ENCODE measurements at places on chromosomes 7 and 10.

GRCh38 chr10:33125522-33126517 is 167.8 kb upstream of the ITGB1 start:
- DNase-seq, result no peak

GRCh38 chr7:29864656-29865055 is 58.3 kb downstream of the WIPF3 start:
- DNase-seq, result no peak

GRCh38 chr7:136971776-136972175 is 103.3 kb downstream of the CHRM2 start:
- DNase-seq, result no peak

DNA sequence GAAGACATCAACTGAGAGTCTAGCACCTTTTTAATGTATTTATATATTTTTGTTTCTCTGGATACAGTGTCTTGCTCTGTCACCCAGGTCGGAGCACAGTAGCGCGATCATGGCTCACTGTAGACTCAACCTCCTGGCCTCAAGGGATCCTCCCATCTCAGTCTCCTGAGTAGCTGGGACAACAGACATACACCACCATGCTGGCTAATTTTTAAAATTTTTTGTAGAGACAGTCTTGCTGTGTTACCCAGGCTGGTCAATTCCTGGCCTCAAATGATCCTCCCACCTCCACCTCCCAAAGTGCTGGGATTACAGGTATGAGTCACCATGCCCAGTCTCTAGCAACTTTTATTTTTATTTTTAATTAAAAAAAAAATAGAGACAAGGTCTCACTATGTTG is 51.4 kb upstream of the ANLN start:
- no peak for DNase-seq

DNA sequence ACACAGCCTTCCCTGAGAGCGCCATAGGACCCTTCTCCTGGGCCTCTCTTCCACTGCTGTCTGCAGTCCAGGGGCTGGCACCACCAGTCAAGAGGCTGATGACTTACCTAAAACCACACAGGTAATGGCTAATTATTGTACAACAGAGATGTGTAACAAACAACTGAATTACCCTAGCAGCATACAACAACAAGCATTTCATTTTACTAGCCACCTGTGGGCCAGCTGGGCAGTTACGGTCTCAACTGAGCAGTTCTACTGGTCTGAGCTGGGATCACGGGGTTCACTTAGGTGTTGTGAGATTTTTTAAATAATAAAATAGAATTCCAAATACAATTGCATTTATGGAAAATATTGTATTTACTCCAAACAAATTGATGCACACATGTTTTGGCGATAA is 431.9 kb downstream of the TNS3 start:
- no peak for DNase-seq

DNA sequence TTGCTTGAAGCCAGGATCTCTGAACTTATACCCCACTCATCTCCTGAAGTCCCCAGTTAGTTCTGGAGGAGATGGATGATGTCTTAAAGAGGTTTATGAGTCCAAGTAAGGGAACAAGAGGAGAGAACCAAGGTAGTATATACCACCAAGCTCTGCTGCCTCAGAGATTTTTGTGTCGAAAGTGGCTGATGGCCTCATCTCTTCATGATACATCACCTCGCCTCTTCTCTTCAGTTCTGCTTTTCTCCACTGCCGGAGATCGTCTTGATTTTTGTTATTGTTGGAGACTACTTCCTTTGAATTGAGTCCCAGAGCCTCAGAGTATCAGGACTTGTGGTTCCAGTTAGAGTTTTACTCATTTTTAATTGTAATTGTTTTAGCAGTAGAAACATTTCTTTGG is 1.9 kb downstream of the VTI1A start:
- no peak for DNase-seq

DNA sequence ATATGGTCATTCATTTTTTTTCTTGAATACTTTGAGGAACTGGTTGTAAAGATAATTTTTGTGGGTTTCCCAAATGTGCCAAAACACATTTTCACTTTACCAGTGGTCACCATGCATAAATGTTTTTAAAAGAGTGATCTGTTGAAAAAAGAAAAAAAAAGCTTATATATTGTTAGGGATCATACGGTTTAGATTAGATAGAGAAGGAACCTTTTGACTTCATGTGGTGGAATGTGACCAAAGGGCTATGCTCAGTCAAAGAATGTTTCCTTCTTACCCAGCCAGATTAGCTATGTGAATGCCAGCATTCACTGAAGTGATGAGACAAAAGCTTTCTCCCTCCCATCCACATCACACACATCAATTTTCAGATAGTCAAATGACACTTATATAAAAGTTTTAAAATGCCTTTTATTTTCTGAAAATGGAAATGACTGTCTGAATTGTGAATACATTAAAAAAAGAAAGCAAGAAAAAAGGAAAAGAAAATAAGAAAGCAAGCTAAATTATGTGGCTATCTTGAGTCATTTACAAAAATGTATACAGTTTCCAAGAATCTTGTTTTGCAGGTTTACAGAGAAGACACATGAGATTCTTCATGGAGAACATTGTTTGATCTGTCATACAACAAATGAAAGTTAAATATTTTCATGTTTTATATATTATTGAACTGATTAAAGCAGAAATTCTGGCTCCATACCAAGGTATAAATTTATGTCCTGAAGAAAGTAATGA is 8.6 kb upstream of the CPED1 start:
- no peak for DNase-seq

DNA sequence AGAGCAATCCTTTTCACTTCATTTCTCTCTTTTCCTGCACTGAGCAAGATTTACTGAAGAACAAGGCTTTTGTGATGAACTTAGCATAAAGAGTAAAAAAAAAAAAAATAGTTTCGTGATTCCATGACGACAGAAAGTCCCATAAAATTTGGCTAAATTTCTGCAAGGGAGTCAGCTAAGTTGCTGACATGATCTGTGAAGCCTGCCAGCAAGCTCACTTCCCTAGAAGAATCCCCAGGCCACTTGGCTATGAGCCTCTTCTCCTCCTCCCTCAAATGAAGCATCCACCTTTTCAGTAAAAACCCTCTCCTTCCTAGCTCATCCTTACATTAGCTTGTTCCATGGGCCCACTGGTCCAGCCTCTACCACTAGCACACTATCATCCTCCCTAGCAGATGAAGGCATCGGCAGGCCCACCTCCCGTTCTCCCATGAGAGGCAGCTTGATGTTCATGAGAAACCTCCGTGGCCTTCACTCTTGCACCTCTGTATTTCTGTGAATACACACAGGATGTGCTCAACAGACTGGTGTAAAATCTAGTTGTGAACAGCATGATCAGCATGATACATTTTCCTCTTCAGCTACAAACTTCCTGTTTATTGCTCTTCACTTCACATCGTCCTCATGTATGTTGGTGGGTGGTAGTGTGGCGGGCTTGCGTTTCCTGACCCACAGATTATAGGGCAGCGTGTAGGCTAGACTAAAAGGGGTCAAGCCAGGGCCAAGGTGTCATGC is 30.9 kb downstream of the GIMAP8 start:
- no peak for DNase-seq

DNA sequence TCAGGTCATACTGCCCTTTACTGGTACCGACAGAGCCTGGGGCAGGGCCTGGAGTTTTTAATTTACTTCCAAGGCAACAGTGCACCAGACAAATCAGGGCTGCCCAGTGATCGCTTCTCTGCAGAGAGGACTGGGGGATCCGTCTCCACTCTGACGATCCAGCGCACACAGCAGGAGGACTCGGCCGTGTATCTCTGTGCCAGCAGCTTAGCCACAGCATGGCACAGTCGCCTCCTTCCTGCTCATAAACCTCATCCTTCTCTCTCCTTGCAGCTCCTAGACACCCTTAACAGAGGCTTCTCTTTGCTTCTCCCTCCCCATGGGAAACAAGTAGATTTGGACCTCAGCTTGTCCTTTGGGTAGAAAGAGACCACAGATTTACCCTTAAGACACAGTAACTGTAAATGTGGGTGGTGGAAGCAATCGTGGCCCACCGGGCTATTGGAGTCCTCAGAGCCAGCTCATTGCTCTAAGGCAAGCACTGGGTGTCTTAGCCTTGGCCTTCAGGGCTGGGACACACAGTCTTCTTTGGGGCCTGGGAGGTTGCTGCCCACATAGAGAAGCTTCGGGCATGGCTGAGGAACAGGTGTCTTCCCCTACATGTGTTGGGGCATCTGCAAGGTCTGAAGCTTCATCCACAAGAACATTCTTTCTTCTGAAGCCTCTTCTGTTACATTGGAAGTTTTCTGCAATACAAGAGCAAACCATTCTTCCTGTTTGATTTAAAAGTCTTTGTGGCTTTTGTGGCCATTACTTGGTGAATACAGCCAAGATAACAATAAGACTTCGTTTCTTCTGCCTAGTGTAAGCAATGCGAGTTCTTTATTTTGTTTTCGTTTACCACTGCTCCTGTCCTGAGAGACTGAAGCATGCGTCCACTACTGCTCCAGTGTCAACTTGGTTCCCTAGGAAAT is 95.5 kb upstream of the PRSS58 start:
- no peak for DNase-seq

DNA sequence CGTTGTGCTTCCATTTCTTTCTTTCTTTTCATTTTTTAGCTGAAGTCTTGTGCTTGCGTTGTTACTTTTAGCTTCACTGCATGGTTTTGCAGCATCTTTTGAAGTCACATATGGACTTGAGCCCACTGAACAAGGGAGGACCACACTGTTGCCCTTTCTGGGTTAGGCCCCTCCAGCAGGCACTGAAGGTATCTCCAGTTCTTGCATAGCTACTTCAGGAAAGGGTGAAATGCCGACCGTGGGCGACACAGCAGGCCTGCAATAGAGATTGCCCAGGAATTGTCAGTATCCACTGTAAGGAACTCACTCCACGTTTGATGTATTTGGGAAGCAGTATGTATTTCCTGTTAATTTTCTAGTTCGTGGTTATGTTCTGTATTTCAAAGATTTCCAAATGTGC is 85.1 kb downstream of the WDR37 start:
- no peak for DNase-seq

- DNase-seq, result no peak
These were observed 63.1 kb downstream of the PWWP2B start for GRCh38 chr10:132460071-132460470.
